Bronchial epithelial cell (primary cell): ENCODE measurements at places on chromosomes 2 and 18. TPM values are rescaled to one million over a fixed set of nuclear protein-coding genes. Genes with fewer than 3 reads are reported as not detected.

- DNase-seq, result no peak
These were observed 164.5 kb downstream of the PTH2R start for GRCh38 chr2:208570851-208571763.

GRCh38 chr2:72146347-72147302 is 1.0 kb downstream of the CYP26B1 start:
- no peak for DNase-seq

DNA sequence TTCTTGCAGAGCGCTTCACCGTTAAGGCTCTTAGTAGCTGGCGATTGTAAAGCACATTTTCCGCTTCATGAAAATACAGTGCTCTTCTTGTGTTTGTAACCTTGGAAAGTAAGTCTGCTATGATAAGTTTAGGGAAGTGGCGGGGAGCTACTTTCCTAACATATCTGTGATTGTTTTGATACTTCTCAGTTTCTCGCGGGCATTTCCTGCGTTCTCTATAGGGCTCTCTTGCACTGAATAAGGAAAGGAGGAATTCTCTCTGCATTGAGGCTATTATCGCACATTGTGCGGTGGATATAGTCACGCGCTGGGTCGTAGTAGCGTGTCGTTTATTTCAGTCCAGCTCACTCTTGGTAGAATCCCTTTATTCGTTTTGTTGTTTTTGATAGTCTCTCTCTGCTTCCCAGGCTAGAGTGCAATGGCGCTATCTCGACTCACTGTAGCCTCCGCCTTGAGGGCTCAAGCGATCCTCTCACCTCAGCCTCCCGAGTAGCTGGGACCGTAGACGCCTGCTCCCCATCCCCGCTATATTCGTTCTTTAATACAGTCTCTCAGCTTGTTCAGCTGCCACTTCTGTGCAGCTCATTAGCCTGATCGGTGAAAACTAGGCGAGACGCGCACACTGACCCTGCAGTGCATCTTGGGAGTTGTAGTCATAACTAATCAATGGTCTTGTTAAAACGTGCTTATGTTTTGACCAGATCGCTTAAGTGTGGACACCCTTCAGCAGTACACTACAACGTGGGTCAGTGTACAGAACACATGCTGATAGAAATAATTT is 1.0 kb upstream of the PPP4R3B start:
- peak; percentile 65 for DNase-seq

FRZB gene
- 0.26 and 0.38 TPM in 2 replicates for total RNA-seq

DNA sequence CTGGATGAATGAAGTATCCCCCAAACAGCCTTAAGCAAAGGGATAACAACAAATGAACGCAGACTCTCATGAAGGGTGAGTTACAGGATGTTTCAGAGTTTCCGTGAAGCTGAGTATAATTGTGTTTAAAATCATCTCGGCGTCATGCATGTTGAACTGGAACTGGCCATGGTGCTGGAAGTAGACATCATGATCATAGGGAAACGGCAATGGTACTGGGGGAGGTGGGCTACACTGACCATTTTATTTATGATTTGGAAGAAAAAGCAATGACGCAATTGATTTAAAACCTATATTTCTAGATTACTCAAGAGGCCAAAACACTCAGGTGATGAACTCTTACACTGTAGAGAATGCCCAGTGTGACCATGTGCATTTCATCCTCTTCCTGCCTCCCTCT is 387.9 kb upstream of the MYT1L start:
- no peak for DNase-seq

GRCh38 chr2:190169221-190170072 is 106.9 kb upstream of the MSTN start:
- DNase-seq, result no peak

PROKR1 gene
- not detected in 2 replicates for total RNA-seq

CYRIA gene
- total RNA-seq, result 0.79 and 4.1 TPM in 2 replicates

GRCh38 chr18:13481820-13482617 is 244.3 kb downstream of the FAM210A start:
- DNase-seq, result no peak

- DNase-seq, result no peak
These were observed 217.2 kb downstream of the DOK6 start for GRCh38 chr18:69617888-69618287.

VSNL1 gene
- 0.64 and 1.6 TPM in 2 replicates for total RNA-seq

DNA sequence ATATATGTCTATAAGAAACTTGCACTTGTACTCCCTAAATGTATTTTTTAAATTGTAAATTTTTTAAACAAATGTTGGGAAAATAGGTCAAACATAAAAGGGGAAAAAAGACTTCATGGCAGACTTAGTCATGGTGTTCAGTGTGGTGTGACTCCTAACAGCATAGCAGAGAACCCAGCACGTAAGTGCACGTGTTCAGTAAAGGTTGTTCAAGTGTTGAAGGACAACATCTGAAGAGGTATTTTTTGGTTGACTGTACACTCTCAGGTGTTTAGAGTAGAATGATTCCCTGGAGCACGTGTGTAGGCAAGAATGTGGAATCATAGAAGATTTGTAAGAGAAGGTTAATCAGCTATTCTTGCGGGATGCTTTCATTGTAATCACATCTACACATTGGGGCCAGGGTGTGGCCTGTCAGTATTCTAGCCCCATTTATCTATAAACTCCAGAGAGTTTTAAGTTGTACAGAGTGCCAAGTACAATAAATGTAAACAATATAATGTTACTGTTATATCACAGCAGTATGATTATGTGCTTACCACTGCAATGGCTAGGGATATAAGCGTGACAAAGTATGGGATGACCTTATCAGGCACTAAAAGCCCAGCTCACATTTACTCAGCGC is 106.8 kb downstream of the CRIM1 start:
- peak; percentile 47 for DNase-seq

DNA sequence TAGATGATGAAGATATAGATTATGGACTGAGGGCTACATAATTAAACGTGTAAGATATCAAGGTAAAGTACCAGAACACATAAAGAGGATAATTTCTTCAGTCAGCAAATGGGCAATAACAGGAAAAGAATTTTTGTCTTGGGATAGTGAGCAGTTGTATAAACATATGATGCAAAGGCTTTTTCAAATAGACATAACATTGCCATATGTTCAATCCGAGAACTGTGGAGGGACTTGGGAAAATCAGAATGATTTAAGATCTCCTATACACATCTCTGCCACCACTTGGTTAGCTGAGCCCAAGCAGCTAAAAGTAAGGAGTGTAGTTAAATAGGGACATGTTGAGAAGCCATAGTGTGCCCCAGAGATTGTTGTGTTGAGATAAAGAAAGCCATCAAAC is 287.6 kb upstream of the ZNF521 start:
- no peak for DNase-seq

- no peak for DNase-seq
These were observed 254.4 kb upstream of the CHAC2 start for GRCh38 chr2:53513167-53513666.

- no peak for DNase-seq
These were observed 117.7 kb downstream of the MEMO1 start for GRCh38 chr2:31893094-31893493.

GRCh38 chr2:106038601-106039375 is 155.3 kb downstream of the UXS1 start:
- DNase-seq, result peak; percentile 19

SLC30A3 gene
- total RNA-seq, result not detected in 2 replicates

DNA sequence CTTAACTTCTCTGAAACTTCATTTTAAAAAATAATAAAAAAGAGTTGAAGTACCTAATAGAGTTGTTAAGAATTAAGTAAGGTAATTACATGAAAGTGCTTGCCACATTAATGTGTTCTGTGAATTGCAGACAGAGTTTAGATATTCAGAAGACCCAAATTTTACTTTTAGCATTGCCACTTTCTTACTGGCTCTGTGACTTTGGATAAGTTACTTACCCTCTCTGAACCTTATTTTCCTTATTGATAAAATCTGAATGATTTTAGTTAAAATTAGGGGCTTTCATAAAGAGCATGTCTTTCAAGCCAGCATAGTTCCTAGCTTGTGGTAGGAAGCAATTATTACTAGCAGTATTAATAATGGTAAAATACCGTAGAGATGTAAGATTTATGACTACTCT is 101.2 kb upstream of the CREB1 start:
- no peak for DNase-seq

- DNase-seq, result peak; percentile 9
These were observed 294.5 kb upstream of the FBXO11 start for GRCh38 chr2:48200620-48201293.

DNA sequence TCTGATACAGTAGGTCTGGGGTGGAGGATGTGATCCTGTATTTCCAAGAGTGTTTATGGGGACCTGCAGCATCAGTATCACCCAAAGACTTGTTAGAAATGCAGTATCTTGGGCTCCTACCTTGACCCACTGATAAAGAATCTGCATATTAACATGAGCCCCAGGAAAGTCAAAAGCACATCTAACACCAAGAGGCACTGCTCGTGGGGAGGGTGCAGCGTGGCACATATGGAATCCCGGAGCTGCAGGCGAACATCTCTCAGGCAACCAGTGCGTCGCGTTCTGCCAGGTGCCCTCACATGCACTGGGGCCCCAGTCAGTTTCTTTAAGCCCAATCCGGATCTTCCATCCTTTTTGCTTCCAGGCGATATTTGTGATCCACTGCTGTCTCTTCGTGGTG is 41.3 kb upstream of the ASB18 start:
- no peak for DNase-seq

DNA sequence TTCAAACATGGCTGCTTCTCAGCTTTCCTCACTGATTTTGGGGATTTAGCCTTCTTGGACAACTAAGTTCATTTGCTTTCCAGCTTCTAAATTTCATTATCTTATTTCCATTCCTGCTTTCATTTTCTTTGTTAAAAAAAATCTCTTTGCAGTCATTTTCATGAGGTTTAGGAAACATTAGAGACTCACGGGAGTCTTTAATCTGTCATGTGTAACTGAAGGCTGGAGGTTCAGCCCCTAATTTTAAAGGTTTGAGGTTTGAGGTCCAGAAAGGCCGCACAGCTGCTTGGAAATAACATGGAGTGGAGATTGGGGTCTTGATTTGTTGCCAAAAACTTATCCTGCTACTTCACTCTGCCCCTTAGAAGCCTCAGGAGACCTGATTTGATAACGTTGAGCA is 30.3 kb downstream of the PROKR1 start:
- no peak for DNase-seq

ZNF513 gene
- total RNA-seq, result 7.1 and 9.5 TPM in 2 replicates
